ENCODE measurements at places on chromosomes 6 and 20. TPM values are rescaled to one million over a fixed set of nuclear protein-coding genes. Genes with fewer than 3 reads are reported as not detected.

RAET1L gene
- not detected for total RNA-seq

TCF15 gene
- total RNA-seq = not detected

SMLR1 gene
- not detected for total RNA-seq

F13A1 gene
- total RNA-seq = 1.1 TPM

EFCAB8 gene
- not detected for total RNA-seq

PSMB9 gene
- total RNA-seq = 193 TPM

SIRPD gene
- not detected for total RNA-seq

SLC17A1 gene
- total RNA-seq = not detected

DEFB124 gene
- total RNA-seq = not detected

C6orf15 gene
- total RNA-seq = not detected
